8988T (cell line): ENCODE measurements at places on chromosomes 5 and 9.

GRCh38 chr5:134840811-134841210 lies 5.0 kb upstream of the C5orf24 start:
- no peak for DNase-seq

DNA sequence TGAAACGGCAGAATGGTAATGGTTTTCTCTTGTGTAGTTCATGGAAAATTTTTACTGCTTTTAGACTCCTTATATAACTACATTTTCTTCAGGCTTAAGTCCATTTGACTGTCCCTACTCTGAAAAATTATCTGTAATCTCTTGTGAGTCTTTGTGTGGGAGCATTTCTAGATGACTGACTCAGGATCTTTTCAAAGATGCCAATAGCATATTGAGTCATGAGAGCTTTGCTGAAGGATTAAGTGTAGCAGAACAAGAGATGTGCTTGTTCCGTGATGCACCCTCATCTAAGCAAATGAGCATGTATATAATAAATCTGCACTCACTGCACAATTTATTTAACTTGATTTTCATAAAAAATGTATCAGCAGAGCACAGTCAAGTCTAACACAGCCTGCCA lies 298.7 kb upstream of the CDH6 start:
- no peak for DNase-seq

- no peak for DNase-seq
Observed at GRCh38 chr9:90940280-90940679, 138.7 kb downstream of the SYK start.

DNA sequence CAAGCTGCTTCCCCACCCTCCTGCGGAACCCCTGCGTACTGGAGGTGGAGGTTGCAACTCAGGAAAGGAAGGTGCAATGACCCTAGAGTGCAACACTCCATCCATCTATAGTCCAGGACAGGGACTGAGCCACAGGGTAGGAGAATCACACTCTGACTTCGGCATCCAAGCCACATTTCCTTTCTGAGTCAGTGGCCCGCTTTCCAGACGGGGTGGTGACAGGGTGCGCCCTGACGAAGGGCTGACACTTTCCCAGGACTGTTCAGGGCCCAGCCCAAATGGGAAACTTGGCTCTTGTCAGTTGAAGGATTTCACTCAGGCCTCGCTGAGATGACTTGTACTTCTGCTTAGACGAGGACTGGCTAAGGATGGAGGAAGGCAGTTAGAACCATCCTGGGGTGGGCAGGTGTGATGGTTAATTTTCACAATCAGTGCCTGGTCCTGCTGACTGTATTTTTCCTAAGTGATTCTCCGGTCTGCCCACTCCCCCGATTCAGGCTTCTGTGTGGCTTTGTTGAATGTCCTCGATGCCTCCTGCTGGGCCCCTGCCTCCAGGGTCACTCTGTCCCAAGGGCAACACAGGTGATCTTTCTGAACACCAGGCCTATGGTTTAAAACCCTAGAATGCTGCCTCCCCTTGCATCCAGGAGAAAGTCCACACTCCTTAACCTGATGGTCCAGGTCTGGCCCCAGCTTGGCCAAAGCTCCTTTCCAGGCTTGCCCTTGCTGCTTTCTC lies 228.1 kb downstream of the FSTL4 start:
- DNase-seq, result no peak

DNA sequence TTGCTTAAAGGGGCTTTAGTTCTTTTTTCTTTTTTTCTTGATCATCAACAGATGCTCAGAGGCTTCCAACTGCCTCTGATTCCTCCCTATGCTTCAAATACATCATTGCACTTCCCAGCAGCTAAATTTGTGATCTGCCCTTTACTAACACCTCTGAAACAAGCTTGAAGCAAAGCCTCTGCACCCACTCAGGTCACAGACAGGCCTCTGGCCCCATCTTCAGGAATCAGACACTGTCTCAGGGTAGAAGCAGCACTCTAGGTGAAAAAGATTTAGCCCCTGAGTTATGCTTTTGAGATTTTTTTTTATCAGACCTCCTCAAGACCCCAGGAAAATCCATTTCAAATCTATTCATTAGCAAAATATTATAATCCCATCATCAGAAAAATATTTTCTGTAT lies 91.5 kb downstream of the MAMDC2 start:
- no peak for DNase-seq

- peak; percentile 43 for DNase-seq
Observed at GRCh38 chr9:94912700-94913249, 186.3 kb downstream of the AOPEP start.

- no peak for DNase-seq
Observed at GRCh38 chr5:76273206-76273885, 129.7 kb upstream of the IQGAP2 start.

- DNase-seq, result no peak
Observed at GRCh38 chr5:150017226-150018005, 16.9 kb downstream of the HMGXB3 start.

DNA sequence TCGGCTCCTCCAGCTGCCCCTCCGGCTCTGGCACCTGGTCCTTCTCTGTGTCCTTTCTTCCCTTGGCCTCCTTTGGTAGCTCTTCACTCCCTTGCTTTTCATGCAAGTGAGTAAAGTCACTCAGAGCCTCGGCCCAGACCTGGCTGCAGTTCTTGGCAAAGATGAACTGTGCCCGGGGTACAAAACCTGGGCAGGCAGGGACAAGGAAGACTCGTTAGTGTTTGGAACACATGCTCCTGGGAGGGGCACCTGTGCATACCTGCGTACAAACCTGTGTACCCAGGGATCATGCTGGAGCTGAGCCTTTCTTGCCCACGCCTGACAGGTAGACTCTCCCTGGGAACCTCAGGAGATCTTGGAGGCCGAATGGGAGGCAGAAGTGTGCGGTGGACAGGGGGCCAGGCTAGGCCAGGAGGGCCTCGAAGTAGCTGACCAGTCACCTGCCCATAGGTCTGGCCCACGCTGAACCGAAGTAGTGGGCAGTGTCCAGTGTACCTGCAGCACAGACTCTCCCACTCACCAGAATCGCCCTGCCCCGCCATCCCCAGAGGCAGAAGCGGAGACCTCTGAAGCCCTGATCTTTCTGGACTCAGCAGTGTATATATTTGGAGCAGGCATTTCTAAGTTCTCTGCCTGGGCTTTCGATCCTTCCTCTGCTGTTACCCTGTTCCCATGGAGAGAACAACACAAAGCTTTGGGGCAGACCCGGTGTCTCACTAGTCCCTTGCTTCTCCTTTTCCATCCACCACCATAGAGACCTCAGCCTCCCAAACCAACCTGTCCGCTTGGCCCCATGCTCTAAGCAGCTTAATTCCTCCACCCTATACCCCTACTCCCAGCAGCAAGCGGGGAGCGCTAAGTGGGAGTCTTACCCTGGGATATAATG lies 41.9 kb upstream of the TESK1 start:
- DNase-seq, result no peak

DNA sequence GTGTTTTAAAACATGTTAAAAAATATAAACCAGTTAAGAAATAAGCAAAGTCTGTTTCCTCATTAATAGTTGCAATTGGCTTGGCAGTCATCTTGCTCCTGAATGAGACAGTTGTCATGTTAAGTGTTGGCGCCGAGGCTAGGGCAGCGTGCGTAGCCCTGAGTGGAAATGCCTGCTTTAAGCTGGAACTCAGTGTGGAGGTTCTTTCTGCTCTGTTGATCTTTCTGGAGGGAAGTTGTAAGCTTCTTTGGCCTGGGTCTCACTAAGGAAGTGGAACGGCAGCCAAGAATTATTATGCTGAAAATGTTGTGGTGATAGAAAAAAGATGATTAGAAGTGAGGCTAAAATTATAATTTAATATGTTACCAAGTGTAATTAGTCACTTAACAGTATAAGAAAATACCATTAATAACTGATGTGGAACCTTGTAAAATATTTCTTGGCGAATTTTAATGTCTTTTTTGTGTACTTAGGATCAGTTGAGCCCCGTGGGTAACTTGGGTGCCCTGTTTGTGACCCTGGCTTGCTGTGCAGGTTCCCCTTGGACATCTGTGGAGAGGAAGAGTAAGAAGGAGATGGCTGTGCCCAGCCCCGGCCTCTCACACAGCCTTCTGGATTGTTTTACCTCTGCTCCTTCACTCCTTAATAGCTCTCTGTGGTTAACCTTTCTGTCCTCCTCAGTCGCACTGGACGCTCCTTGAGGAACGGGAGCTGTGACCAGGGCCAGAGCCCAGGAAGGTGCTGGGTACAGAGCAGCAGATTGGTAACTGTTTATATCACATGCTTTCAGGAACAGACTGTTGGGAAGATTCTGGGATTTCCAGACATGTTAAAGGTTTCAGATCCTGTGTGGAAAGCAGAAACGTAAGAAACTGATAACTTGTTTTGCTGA lies 31.0 kb downstream of the PCBD2 start:
- DNase-seq, result no peak

DNA sequence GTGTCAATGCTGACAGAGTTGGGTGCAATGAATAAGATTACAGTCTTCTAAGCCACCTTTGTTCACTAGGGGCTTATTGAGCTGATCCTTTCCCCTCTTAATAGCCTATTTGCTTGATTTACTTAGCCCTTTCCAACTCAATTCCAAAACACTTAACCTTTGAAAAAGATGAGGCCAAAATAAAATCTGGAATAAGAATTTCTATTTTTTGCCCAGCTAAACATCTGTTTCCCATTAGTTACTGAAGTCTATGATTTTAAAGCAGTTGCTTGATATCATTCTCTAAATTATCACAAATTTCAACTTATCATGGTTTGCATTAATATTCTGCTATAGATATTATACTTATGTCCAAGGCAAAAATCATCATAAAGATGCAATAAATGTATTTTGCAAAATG lies 1272.0 kb upstream of the ACO1 start:
- no peak for DNase-seq

DNA sequence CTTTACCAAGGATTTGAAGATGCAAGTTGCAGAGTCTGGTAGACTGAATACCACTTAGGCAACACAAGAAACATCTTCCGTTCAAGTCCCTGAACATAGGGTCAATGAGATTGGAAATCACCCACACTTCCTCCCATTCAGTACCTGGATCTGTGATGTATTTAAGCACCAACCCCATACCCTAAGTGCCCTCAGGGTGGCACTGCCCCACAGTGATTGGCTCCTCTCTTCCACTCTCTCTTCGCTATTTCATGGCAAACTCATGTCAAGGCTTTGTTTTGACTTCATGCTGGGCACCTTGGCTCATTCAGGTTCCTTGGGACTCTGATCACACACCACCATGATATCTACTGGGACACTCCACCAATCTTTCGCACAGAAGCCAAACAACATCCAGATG lies 53.7 kb downstream of the GGTA1 start:
- no peak for DNase-seq

- DNase-seq, result no peak
Observed at GRCh38 chr5:10151656-10152055, 98.0 kb downstream of the ATPSCKMT start.

DNA sequence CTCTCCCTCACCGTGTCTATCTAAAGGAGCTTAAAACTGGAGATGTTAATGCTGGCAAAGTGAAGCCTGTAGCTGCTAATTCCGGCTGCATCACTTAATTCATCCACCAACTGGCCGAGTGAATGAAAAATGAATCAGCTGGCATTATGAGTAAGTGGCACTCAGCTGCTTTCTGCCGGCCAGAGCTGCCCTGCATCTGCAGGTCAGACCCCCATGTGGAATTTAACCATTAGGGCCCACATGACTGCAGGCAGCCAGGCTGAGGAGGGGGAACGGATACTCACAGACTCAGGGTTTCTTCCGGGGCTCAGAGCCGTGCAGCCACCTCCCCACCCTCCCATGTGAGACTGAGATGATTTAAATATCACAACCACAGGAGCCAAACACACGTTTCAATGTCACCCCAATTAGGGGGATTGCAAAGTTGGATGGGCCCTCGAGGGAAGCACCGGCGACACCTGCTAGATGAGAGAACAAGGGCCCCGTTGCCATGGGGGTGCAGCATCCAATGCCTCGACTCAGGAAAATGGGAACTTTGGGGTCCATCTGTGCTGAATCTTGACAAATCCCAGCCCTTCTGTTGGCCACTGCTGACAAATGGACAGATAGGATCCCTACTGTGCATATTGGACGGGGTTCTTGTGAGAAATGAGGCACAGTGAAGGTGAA lies 115.6 kb upstream of the ALDH1B1 start:
- DNase-seq, result no peak

DNA sequence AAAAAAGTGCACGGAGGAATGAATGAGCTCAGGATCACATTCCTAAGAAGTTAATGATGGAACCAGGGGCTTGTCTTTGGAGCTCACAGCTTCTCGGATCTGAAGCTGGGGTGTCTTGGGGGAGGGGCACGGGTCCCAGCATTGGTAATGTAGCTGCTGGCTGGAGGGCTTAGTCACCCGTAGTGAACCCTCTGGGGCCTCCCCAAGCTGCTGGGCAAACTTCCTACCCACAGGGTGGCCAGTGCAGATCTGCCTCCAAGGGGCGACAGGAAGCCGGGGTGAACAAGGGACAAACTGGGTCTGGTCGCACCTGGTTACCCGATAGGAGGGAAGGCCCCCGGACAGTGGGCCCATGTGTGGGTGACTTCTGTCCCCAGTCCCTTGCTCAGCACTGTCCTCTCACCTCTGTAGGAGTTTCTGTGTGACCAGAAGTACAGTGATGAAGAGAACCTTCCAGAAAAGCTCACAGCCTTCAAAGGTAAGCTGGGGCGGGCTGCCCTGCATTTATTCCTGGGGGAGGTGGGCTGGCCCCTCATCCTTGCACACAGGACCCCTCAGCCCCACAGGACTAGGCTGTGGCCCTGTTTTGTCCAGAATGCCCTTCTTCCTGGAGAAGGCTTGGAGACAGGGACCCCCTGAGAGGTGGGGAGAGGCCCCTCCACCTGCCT lies 14.1 kb upstream of the NUP214 start:
- no peak for DNase-seq

- DNase-seq, result no peak
Observed at GRCh38 chr5:19001539-19001938, 986.5 kb downstream of the CDH18 start.

DNA sequence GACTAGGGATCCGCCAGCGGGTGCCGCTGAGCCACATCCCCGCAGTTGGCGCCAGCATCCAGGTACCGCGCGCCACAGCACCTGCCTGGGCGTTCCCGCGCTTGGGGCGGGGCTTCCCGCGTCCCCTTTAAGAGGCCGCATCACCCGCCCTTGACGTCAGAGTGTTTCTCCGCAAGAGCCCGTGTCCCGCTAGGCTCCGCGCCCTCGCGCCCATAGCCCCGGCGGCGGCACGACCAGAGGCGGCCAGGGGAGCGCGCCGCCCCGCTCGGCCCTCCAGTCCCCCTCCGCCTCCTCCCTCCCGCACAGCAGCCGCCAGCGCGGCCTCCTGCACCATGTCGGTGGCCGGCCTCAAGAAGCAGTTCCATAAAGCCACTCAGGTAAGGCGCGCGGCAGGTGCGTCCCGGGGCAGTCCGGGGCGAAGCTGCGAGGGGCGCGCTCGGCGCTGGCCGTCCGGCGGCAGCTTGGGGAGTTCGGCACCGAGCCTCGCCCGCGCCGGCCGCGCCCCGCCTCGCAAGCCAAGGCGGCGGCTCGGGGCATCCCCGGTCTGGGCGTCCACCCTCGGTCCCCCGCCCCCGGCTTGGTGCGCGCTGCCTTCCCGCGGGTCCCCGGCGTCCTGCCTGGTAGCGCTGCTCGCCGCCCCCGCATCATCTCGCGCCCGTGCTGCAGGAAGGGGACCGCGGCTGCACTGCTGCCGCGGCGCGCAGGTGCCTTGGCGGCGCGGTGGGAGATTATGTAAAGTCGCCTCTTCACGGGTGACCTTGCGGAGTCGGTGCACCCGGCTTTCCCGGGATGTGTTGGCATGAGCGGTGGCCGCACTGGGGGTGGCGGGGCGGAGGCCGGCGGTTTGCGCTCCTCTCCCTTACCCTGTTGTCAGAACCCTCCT lies at the start of gene SH3GL2:
TSS of gene SH3GL2 (plus strand) at position 156 of the 883 bp plus-strand sequence.
- peak; percentile 46 for DNase-seq
